ENCODE measurements at places on chromosomes 11 and 22. TPM values are rescaled to one million over a fixed set of nuclear protein-coding genes. Genes with fewer than 3 reads are reported as not detected.
A peak's percentile ranks its signal among the peaks of the same experiment; 100 is the strongest.

GRCh38 chr11:115700981-115701875 lies 197.0 kb upstream of the CADM1 start:
- no peak for DNase-seq

DNA sequence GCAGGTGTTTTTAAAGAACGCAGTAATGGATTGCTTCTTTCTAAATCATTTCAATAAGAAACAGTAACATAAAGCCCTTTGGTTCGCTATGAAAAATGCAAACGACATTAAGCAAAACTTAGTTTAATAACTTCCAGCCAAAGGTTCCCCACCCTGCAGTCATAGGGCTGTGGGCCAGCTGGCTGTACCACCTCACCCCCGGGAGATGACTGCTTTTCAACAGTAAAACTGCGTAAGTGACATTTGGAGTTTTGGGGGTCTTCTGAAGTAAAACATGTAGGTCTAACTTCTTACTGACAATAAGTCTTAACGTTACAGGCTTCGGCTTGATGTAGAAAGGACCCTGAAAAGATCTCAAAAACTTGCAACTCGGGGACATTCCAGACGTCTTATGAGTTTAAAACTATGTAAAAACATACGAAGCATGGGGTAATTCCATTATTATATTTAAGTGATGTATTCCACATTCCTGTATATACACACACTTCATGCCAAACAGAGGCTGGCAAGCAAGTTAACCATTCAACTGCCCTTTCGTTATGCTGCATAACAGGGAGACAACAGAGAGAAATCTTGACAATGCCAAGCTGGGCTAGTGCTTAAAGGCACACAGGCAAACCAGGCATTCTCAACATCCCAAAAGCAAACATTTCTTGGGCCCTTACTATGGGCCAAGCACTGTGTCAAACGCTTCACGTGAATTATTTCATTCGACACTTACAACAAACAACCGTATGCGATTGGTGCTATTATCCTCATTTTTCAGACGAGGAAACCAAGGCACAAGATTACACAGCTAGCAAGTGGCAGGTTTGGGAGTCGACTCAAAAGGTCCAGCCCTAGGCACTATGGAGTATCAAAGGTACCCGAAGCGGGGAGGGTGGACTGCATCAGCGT lies 1.2 kb downstream of the MRTFA start:
- no peak for DNase-seq

DNA sequence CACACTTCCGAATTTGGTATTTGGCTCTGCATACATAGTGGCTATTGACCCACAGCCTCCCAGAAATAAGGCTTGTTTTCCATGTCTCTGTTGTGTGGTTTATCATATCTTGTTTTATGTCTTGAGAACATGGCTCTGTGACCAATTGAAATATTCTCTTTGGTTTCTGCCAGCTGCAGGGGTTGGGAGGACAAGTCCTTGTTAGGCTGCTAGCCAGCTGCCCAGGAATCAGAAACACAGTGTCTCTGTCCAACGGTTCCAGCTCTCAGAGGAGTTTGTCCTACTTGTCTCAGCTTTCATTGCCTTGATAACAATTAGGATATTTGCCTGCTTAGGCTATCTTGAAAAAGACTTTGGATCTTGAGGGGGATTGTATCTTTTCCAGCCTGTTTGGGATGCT lies 6.0 kb upstream of the SLC7A4 start:
- no peak for DNase-seq

DNA sequence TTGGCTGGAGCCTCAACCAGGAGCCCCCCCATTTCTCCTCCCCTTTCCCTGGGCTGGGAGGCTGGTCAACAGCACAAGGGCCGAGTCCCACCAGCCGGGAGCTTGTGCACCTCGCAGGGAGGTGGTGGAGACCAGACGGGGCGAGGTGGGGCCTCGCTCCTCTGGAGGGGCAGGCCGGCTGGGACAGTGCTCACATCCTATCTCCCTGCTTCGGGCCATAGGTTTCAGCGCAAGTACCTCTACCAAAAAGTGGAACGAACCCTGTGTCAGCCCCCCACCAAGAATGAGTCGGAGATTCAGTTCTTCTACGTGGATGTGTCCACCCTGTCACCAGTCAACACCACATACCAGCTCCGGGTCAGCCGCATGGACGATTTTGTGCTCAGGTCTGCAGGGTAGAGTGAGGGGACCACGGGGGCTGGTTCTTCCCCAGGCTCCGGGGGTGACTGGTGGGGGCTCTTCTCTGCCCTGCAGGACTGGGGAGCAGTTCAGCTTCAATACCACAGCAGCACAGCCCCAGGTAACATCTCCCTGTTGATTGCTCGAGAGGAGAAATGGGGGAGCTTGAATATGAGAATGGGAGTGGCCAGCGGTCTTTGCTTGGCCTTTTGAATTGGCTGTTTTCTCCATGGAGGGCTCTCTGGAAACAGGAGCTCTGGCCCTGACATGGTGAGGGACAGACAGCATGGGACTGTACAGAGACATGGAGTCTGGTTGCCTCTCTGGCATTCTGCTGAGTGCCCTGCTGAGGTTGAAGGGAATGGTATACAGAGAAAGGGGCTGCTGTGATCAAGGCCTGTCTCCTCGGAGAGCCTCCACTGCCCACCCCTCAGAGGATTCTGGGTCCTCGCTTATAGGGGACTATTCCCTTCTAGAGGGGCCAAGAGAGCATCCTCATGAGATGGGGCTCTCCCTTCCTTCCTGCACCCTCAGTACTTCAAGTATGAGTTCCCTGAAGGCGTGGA lies 3.3 kb downstream of the SIDT2 start:
- no peak for DNase-seq

GRCh38 chr11:63548178-63548577 lies 11.6 kb downstream of the PLAAT4 start:
- no peak for DNase-seq

DNA sequence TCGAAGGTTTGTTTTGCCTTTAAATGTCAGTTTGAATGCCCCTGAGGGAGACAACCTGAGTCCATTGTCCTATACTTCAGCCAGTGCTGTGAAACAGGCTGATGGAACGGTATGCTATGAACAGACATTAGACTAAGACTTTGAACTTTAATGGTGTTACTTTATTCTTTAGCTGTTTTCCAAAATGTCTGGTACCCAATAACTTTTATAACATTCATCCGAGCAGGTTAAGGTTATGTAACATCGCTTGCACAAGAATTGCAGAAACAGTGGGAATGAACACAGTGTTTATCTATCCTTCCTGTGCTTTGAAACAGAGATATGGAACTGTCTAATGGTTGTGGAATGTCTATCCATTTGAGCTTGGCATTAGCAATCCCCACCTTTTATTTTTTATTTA lies 12.5 kb upstream of the PTS start:
- no peak for DNase-seq

GRCh38 chr11:78784321-78785061 lies 209.8 kb upstream of the NARS2 start:
- DNase-seq, result no peak

DNA sequence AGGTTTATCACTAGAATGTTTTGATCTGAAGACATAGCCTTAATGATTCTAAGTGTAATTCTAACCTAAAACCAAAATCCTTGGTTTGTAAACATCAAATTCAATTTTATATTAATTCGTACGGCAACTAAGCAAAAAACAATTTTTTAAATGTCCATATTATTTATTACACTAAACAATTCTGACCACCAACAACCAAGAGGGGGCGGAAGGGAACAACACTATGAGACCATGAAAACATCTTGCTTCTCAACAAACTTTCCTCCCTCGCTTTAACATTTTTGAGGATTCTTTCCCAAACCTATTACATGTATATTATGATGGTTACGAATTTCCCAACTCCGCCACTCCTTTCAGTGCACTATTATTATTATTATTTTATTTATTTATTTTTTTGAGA lies 6.5 kb upstream of the UCP2 start:
- DNase-seq, result peak; percentile 32

DNA sequence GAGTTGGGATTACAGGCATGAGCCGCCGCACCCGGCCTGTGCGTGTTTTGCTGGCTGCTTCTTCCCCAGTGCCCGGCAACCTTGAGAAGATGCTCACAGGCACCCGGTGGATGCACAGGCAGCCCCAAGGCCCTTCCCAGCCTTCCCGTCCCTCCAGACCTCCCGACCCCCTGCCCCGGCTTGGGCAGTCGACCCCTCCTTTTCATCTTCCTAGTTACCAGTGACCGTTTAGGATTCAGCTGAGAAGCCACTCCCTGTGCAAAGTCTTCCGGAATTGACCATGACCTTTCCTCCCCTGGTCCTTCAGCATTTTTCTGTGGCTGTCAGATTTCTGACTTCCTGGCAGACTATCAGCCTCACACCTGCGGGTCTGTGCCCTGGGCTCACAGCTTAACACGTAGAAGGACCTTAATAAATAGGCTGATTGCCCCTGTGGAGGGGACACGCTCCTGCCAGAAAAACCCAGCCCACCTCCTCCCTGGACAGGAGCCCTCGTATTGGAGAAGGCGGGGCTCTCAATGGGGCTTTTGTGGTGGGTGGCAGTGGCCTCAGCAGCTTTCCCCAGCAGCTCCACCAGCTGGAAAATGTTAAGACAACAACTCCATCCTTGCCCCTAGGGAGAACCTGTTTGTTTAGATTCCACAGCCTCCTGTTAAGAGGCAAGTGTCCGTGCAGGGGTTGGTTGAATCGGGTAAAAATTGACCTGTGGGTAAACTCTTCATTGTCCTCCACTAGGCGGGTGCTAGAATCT lies 10.4 kb upstream of the ANO1 start:
- no peak for DNase-seq

GRCh38 chr22:44594951-44595350 lies 96.9 kb upstream of the RTL6 start:
- no peak for DNase-seq

DNA sequence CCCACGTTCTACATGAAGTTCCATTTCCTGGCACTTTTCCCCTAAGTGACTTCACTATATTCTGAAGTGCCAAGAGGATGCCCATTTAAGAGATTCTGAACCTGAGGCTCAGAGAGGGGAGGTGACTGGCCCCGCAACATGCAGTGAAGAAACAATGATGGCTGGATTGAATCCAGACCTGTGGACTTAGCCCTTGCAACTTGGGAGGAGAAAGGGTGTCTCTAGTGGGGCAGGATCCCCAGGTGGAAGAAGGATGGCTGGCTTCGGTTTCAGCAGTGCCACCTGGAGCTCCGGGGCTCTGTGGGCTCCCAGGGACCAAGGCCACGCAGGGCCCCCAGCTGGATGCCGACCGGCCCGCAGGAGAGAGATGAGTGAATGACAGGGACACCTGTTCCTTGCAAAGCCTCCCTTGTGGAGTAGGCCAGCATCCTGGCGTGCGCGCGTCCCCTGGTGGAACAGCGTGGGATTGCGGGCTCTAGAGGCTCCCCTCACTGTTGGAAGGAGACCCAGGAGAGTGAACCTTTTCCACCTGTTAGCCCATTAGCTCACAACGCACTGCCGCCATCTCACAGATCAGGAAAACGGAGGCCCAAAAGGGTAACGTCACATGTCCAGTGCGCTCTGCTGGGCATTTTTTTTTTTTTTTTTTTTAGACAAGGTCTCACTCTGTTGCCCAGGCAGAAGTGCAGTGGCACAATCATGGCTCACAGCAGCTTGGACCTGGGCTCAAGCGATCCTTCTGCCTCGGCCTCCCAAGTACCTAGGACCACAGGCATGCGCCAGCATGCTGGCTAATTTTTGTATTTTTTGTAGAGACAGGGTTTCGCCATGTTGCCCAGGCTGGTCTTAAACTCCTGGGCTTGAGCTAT lies 104.7 kb downstream of the KIAA1671 start:
- DNase-seq, result peak; percentile 43

DNA sequence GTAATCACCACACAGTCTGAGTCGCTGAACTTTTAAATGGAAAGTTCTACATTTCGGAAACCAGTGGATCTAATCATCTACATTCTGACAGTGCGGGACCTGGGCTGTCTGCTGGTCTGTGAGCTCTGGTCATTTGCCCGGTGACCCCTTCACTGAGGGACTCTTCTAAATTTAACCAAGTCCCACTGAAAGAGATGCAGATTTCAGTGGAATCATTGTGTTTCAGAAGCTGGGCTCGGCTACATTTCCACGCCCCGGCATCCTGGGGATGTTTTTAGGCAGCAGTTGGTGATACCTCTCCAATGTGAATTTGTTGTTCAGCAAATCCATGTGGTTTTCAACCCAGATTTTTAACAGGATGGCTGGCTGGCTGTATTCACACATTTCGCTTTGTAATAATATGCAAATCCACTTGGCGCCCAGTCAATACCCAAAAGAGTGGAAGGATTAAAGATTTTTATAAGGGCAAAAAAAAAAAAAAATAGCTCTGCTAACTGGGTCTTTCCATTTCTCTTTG lies 145.5 kb upstream of the RASSF10 start:
- no peak for DNase-seq

GRCh38 chr11:88489030-88489429 lies 151.5 kb upstream of the CTSC start:
- DNase-seq, result no peak

DNA sequence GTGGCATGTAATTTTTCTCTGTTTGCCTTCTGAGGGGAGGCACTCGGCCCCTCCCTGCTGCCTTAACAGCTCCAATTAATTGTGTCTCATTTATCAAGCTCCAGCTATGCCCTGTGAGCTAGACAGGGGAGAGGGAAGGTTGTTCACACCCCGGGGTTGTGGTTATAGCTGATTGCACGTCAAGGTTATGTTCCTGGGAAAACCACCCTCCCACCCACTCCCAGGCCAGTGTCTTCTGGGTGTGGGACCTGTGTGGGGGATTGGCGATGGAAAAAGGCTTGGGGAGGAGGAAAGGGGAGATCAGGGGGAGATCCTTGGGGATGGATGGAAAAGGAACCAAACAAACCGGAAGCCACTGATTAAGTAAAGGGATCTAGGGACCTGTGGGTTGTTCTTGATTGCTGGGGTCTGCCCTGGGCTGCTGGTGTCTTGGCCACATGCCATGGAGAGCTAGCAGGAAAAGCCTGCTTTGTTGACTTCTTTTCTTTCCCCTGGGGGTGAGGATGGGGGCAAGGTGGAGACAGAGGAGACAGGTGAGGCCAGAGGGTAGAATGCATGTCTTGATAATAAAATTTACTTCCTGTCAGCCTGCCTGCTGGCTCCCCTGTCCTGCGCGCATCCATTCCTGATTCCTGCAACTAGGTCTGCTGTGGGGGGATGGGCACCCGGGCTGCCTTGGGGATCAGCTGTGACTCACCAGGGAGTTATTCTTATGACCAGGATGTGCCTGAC lies 13.5 kb upstream of the SORL1-AS1 start:
- no peak for DNase-seq

Gene PRR33
- total RNA-seq, result not detected

Gene CDC45
- 99.0 TPM for total RNA-seq

Gene TMEM132A
- 0.68 TPM for total RNA-seq

Gene CRY2
- 16.6 TPM for total RNA-seq

Gene YDJC
- total RNA-seq, result 75.2 TPM

Gene SNX32
- total RNA-seq, result 2.0 TPM

Gene LRRC4C
- total RNA-seq, result not detected

Gene MMP11
- total RNA-seq, result 0.90 TPM

Gene THRSP
- total RNA-seq, result not detected

All from CD8-positive, alpha-beta memory T cell (primary cell).